Prostate gland (tissue), 2 donors: ENCODE measurements at places on chromosomes 5 and 9. TPM values are rescaled to one million over a fixed set of nuclear protein-coding genes. Genes with fewer than 3 reads are reported as not detected.

DNA sequence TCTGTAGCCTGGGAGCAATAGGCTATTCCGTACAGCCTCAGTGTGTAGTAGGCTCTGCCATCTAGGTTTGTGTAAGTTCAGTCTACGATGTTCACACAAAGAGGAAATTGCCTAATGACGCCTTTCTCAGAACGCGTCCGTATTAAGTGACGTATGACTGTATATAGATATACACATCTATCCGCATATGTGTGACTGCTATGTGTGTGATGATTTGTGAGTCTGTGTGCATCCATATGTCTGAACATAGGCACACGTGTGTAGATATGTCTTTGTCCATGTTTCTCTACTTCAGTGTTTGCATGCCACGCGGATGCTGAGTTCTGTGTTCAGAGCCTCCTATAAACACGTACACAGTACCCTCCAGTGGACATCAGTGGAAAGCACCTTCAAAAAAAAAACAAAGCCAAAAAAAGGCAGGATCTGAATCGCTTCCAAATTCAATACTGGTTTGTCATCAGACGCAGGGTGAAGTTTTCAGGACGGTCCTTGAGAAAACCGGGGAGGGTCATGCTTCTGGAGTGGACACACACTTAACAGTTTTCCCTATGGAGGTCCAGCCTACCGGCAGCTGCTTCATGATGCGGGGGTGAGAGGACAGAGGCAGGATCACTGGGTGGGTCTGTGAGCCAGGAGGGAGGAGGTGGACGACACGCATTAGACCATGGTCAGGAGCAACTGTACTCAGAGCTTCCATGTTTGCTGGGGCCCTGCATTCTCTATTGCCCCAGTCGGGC lies 29.5 kb upstream of the ALDH1B1 start:
- no peaks in the 10 kb centered on the region for H3K36me3 ChIP-seq
- no peak overlapping the region for H3K4me3 ChIP-seq
- peak; percentile 41 for DNase-seq
- no peaks in the 10 kb centered on the region for H3K4me1 ChIP-seq

DNA sequence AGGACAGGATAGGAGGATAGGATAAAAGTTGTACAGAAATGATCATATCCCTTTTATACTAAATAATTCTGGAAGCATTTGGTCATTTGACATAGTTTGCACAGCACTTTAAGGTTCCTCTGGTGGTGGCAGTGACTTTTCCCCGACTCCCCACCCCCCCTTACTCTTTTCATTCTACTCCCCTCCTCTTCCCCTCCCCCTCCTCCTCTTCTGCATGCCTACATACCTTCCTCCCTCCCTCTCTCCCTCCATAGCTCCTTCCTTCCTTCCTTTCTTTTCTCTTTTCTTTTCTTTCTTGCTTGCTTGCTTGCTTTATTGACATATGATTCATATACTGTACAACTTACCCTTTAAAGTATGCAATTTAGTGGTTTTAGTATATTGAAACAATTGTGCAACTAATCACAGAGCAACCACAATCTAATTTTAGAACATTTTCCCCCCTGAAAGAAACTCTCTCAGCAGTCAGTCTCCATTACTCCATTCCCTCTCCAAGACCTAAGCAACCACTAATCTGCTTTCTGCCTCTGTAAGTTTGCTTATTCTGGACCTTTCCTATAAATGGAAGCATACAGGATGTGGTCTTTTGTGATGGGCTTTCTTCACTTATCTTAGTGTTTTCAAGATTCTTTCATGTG lies 159.0 kb downstream of the HACD4 start:
- no peak for DNase-seq
- H3K27me3 ChIP-seq = no peaks in the 10 kb centered on the region
- H3K27ac ChIP-seq = no peak overlapping the region
- H3K36me3 ChIP-seq = no peaks in the 10 kb centered on the region

GRCh38 chr5:171789353-171789752 lies 3.7 kb downstream of the SMIM23 start:
- no peak overlapping the region for H3K4me3 ChIP-seq
- no peaks in the 10 kb centered on the region for H3K27me3 ChIP-seq
- H3K4me1 ChIP-seq = no peaks in the 10 kb centered on the region
- no peak overlapping the region for H3K27ac ChIP-seq

GRCh38 chr5:76104027-76104426 lies 20.8 kb downstream of the SV2C start:
- H3K4me1 ChIP-seq = no peaks in the 10 kb centered on the region
- no peaks in the 10 kb centered on the region for H3K27me3 ChIP-seq
- no peak overlapping the region for H3K4me3 ChIP-seq
- no peak overlapping the region for H3K27ac ChIP-seq
- H3K36me3 ChIP-seq = no peaks in the 10 kb centered on the region
- no peak for DNase-seq

- H3K36me3 ChIP-seq = no peaks in the 10 kb centered on the region
- H3K4me3 ChIP-seq = no peak overlapping the region
- no peaks in the 10 kb centered on the region for H3K27me3 ChIP-seq
- no peak overlapping the region for H3K27ac ChIP-seq
- no peaks in the 10 kb centered on the region for H3K4me1 ChIP-seq
These were observed 256.5 kb upstream of the NR4A3 start for GRCh38 chr9:99565203-99565602.

DNA sequence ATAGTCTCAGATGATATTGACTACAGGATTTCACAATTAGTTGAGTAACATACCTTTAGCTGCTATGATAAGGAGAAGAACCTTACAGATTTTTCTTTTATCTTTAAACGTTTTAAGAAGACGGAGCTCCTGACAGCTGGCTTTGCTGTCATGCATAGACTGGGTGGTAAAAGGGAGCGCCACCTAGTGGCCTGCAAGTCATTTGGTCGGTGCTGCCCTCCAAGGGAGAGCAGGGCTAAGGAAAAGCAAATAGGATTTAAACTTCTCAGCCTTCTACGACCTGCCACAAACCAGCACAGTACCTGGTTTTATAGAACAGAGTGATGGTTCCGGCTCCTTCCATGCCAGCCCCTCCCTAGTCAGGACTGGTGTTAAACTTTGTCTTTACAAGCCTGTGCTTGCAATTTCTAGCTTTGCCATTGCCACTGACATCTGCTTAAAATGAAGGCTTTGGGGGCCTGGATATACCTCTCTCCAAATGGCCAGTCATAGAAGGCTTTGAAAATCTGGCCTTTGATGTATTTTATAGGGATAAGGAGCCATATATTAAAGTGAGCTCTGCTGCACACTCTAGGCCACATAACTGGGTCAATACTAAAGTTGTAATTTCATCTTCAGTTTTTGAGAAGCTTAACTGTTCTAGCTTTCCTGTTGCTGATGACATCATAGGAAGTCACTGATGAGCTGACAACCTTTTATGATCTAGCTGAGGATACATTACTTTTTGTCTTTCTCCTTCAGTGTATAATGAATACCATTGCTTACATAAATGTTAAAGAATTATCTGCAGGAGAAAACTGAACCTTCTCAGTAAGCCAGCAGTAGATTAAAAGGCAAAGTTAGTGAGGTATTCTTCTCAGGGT lies 31.1 kb upstream of the ADAMTSL1 start:
- H3K36me3 ChIP-seq = no peaks in the 10 kb centered on the region
- no peak overlapping the region for H3K4me3 ChIP-seq
- H3K27me3 ChIP-seq = no peaks in the 10 kb centered on the region
- no peaks in the 10 kb centered on the region for H3K4me1 ChIP-seq

GRCh38 chr5:141960018-141960417 lies 2.0 kb upstream of the PCDH12 start:
- no peaks in the 10 kb centered on the region for H3K4me1 ChIP-seq
- no peaks in the 10 kb centered on the region for H3K27me3 ChIP-seq
- H3K36me3 ChIP-seq = no peaks in the 10 kb centered on the region
- no peak overlapping the region for H3K27ac ChIP-seq
- DNase-seq = no peak
- H3K4me3 ChIP-seq = no peak overlapping the region

DNA sequence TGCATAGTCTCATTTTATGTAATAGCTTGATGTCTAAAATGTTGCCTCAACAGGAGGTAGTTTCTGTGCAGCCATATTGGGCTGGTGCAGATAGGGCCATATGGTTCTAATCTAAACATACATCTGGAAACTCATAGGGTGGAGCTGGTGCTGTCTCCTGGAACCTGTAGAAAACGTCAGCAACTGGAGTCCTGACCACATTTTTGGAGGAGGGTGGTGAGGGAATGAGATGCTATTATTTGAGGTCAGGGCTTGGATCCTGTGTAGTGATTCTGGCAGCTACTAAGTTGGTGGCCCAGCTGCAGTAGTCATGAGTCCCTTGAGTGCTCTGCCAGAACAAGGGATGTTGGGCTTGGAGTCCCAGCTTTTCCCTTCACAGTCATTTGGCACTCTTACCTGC lies 14.1 kb downstream of the MAN2A1 start:
- no peak overlapping the region for H3K27ac ChIP-seq
- no peaks in the 10 kb centered on the region for H3K27me3 ChIP-seq
- DNase-seq = no peak
- no peaks in the 10 kb centered on the region for H3K4me1 ChIP-seq

- H3K27me3 ChIP-seq = no peaks in the 10 kb centered on the region
- H3K36me3 ChIP-seq = no peaks in the 10 kb centered on the region
- no peak overlapping the region for H3K27ac ChIP-seq
- DNase-seq = no peak
- H3K4me3 ChIP-seq = no peak overlapping the region
- H3K4me1 ChIP-seq = no peaks in the 10 kb centered on the region
These were observed 9.2 kb downstream of the SPINK4 start for GRCh38 chr9:33249087-33249658.

DNA sequence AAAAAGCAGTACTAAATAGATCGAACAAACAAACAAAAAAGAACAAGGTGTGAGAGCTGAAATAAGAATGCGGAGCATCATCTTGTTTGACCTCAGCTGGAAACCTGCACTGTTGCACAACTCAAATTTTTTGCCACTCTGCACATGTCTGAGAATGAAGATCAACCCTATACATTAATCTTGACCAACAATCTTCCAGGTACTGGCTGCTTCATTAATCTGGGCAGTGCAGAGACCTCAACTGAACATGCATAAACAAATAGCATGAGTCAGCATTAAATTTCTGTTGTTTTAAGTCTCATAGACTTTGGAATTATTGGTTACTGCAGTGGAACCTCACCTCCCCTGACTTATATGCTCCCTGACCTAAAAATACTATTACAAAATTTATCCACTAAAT lies 114.6 kb upstream of the FTMT start:
- no peak overlapping the region for H3K4me3 ChIP-seq
- H3K36me3 ChIP-seq = no peaks in the 10 kb centered on the region
- no peaks in the 10 kb centered on the region for H3K4me1 ChIP-seq
- no peak for DNase-seq

DNA sequence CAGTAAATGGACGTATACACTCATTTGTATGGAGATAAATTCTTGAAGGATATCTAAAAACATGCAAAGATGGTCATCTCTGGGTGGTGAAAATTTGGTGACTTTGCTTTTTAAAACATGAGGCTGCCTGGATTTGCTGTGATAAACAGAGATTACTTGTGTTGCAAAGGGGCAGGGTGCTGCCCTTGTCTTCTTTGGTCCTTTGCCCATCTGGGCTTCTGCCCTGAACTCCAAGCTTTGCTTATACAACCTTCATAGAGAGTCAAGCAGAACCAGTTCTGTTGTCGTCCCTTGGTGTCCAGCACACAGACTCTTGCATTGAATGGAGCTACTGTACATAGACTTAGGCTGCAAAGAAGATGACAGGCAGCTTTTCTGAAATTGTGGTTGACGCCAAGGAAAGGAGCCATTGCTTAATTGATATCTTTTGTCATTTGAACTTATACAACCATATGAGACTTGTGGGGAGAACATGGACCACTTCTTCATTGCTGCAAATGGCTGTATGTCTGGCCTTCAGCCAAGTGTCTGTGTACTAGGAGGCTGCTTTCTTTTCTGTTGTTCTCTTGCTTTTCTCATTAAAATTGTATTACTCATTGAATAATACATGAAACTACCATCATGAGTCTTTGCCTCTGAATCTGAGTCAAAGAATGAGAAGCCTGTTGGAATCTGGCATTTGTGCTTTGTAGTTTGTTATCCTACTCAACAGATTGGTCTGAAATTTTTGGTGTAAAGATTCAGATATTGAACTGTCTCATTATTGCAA lies 152.5 kb downstream of the DMRT2 start:
- peak; percentile 7 for DNase-seq
- no peaks in the 10 kb centered on the region for H3K4me1 ChIP-seq
- H3K27ac ChIP-seq = no peak overlapping the region
- no peaks in the 10 kb centered on the region for H3K36me3 ChIP-seq
- H3K4me3 ChIP-seq = no peak overlapping the region
- no peaks in the 10 kb centered on the region for H3K27me3 ChIP-seq

DNA sequence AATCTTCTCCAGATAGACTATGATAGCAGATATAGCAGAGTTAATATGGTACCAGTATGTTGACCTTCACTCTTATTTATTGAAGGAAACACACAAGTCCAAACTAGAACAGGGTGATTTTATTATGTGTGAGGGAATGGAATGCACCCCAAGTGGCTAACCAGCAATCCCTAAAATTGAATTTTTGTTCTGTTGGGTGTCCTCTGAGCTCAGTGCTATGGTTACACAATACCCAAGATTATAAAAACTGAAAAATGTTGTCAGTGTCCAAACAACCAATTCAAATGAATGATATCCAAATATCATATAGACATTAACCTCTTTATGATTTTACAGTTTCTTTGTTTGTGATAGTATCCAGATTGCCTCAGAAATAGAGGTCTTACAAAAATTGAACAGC lies 60.9 kb downstream of the NNT start:
- H3K36me3 ChIP-seq = no peaks in the 10 kb centered on the region
- H3K4me3 ChIP-seq = no peak overlapping the region
- no peak overlapping the region for H3K27ac ChIP-seq
- DNase-seq = no peak
- no peaks in the 10 kb centered on the region for H3K27me3 ChIP-seq

- DNase-seq = no peak
- no peaks in the 10 kb centered on the region for H3K36me3 ChIP-seq
- H3K27me3 ChIP-seq = no peaks in the 10 kb centered on the region
- H3K27ac ChIP-seq = no peak overlapping the region
These were observed 16.6 kb upstream of the MEGF9 start for GRCh38 chr9:120730654-120731514.

GRCh38 chr5:21397693-21398092 lies 1409.7 kb upstream of the CDH18 start:
- no peak overlapping the region for H3K27ac ChIP-seq
- no peaks in the 10 kb centered on the region for H3K27me3 ChIP-seq
- no peak for DNase-seq
- H3K4me1 ChIP-seq = no peaks in the 10 kb centered on the region
- no peaks in the 10 kb centered on the region for H3K36me3 ChIP-seq

The GADD45G gene
- total RNA-seq = 88.5 TPM

The FCN2 gene
- 2.4 TPM for total RNA-seq

The FCHO2 gene
- total RNA-seq = 24.6 TPM

The DMGDH gene
- total RNA-seq = 0.77 TPM

The NFIB gene
- 165 TPM for total RNA-seq

The LCN10 gene
- 14.8 TPM for total RNA-seq

The C5 gene
- 3.5 TPM for total RNA-seq

The PDE8B gene
- 66.0 TPM for total RNA-seq

The PRRX2 gene
- 4.3 TPM for total RNA-seq

The PFN3 gene
- not detected for total RNA-seq
